Muscle of back (tissue), 13 donors: ENCODE measurements at places on chromosomes 3 and 15.

DNA sequence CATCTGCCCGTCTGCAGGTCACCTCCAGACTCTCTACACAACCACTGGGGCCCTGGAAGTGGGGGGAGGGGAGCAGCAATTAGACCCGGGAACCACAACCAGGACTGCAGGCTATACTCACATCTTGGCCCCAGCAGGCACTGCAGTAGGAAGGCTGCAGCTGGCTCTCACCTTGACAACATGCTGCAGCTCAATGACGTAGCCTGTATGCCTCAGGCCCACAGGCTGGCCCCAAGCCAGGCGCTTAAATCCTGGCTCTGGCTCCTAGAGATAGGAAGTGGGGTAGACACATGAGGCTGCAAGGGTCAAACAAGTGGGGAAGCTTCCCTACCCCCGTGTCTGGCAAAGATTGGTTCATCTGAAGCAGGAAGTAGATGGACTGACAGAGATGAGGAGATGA, 4.6 kb upstream of the QRICH1 start:
- no peak for DNase-seq

- DNase-seq = no peak
Measured at GRCh38 chr3:129016356-129016719, 15.2 kb downstream of the EFCC1 start.

GRCh38 chr3:14948609-14949038, 1.2 kb downstream of the NR2C2 start:
- DNase-seq = no peak

DNA sequence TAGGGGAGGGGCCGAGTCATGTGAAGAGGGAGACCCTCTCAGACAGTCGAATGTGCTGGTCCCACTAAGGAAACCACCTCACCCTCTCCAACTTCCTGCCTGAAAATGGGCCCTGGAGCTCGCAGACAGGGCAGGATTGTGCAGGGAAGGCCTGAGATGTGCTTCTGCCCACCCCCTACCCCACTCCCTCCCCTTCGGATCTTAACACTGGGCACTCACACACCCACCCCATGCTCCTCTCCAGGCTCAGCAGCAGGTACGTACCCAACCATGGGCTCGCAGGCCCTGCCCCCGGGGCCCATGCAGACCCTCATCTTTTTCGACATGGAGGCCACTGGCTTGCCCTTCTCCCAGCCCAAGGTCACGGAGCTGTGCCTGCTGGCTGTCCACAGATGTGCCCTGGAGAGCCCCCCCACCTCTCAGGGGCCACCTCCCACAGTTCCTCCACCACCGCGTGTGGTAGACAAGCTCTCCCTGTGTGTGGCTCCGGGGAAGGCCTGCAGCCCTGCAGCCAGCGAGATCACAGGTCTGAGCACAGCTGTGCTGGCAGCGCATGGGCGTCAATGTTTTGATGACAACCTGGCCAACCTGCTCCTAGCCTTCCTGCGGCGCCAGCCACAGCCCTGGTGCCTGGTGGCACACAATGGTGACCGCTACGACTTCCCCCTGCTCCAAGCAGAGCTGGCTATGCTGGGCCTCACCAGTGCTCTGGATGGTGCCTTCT, 20.0 kb downstream of the ATRIP start:
- no peak for DNase-seq

GRCh38 chr3:134471521-134472193, 14.1 kb downstream of the ANAPC13 start:
- no peak for DNase-seq

GRCh38 chr3:178455946-178456345, 80.3 kb upstream of the KCNMB2 start:
- no peak for DNase-seq
